ENCODE measurements at places on chromosomes 2 and 18.

- DNase-seq, result no peak
These were observed 117.3 kb downstream of the MTCL1 start for GRCh38 chr18:8822643-8823042.

GRCh38 chr2:236581546-236581945 lies 11.9 kb downstream of the ACKR3 start:
- no peak for DNase-seq

- no peak for DNase-seq
These were observed 233.9 kb downstream of the VAPA start for GRCh38 chr18:10147752-10148151.

DNA sequence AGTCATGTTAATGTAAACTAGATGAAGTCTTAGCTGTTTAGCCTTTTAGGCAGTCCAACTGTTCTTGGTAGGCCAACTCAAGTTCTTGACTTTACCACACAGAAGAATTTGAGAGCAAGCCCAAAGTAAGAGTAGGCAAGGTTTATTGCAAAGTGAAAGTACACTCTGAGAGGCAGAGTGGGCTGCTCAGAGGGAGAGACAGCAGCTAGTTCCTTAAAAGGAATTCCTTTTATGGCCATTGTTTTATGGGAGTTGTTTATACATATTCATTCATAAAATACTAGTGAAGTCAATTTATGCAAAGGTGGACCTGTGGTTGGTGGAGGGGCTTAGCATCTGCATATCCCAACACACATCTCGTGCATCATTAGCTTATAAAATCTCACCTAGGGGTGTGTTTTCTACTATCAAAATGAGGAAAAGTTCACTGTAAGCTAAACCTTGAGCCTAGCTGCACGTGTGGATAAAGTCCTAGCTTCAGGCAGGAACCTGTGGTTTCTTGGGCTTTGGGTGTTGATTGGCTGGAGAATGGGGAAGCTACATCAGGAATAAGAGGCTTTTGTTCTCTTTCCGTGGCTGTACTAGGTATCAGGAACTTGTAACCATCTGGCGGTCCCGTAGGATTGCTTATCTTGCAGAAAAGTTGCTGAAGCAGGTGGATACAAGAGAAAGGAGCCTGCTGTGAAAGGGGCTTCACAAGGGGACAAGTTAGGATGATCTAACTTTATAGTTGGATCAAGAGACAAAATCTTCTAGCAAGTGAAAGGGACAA lies 110.4 kb upstream of the GULP1 start:
- peak; percentile 42 for DNase-seq

GRCh38 chr2:189679226-189679625 lies 4.8 kb downstream of the ANKAR start:
- DNase-seq, result peak; percentile 59

DNA sequence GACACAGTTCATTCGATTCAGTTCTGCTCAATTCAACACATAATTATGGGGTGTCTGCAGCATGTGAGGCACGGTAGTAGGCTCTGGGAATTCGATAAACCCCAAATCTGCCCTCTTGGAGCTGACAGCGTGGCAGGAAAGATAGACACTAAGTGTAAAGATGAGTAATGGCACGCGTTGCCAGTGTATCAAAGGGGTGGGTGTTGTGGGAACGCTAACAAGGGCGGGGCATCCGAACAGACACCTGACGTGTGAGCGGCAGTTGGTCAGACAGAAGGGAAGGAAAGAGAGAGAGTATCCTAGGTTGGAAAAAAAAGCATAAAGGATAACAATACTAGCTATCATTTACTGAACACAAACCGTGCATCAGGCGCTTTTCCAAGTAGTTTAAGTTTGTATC lies 125.7 kb upstream of the HAAO start:
- peak; percentile 67 for DNase-seq

DNA sequence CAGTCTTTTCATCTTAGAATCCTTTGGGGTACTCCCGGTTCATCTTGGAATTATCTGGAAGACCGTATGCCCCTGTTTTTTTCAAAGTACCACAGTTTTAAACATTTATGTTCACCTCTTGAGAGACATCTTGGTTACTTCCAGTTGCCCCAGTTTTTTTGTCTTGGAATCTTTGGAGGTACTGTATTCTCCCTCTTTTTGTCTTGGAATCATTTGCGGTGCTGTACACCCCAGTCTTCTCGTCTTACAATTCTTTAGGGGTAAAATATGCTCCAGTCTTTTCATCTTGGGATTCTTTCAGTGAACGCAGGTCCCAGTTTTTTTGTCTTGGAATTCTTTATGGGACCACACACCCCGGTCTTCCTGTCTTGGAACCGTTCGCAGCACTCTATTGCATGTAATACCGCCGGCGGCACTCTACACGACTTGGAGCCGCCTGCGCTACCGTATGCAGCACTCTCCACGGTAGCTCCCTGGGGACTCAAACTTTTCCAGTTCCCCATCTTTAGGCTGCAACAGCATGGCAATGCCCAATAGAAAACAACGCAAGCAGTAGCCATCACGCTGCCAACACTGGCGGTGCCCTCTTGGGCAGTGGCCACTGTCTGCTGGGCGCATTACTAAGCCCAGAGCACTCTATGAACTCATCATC lies 21.2 kb upstream of the ZDBF2 start:
- no peak for DNase-seq
